ENCODE measurements at places on chromosomes 5 and 9.

DNA sequence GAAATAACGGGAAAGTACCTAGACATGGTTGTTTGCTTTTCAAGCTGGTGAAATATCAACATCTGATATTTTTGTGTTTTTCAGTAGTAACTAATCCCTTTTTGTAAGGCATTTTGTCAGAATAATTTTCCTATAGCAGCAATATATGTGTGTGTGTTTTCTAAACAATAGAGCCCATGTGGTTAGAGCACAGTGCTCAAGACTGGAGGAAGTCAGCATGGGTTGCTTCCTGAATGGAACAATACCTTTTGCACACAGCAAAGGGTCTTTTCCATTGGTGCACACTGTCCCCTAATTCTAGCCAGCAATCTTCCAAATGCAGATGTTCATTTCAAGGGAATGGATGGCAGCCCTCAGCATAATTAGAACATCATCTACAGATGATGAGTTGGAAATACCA lies 270.1 kb downstream of the AOPEP start:
- DNase-seq: no peak

- no peak for DNase-seq
Measured at GRCh38 chr5:175214152-175214551, 229.8 kb downstream of the DRD1 start.

GRCh38 chr9:136806631-136807201 lies 1.0 kb upstream of the RABL6 start:
- no peak for DNase-seq

DNA sequence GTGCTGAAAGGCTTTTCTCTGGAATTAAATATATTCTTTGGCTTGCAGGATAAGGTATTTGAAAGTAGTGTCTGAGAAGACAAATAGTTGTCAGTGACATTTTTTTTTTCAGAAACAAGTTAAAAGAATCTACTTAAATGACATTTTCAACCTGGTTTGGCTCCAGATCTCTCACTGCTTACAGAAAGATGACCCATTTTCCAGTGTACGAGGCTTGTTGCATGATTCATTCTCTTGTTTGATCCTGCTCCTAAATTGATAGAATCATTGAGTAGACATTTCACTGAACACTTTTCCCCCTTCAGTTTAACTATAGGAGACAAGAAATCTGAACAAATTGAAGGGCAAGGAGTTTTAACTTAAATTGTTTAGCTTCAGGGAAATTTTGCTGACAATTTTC lies 546.1 kb downstream of the ZNF608 start:
- no peak for DNase-seq

GRCh38 chr5:158881091-158881880 lies 218.4 kb downstream of the EBF1 start:
- DNase-seq: no peak

GRCh38 chr5:50711280-50711679 lies 44.8 kb downstream of the PARP8 start:
- peak; percentile 51 for DNase-seq

DNA sequence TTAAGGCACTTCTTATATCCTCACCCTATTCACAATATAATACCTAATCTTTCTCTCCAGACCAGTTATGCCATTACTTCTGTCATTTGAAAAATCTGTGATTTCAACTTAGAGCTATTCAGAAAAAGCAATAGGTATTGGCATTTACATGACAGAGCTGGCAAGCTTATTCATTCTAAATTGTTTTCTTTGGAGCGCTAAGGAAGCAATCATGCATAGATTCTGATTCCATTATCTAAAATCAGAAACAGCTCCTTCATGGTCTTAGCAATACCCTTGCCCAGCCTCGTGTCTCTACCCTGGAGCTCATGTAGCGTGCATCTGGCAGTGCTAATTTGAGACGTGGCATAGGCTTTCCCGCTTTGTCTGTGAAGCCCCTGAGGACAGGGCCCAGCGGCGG lies 4.5 kb downstream of the SLC1A1 start:
- DNase-seq: no peak

DNA sequence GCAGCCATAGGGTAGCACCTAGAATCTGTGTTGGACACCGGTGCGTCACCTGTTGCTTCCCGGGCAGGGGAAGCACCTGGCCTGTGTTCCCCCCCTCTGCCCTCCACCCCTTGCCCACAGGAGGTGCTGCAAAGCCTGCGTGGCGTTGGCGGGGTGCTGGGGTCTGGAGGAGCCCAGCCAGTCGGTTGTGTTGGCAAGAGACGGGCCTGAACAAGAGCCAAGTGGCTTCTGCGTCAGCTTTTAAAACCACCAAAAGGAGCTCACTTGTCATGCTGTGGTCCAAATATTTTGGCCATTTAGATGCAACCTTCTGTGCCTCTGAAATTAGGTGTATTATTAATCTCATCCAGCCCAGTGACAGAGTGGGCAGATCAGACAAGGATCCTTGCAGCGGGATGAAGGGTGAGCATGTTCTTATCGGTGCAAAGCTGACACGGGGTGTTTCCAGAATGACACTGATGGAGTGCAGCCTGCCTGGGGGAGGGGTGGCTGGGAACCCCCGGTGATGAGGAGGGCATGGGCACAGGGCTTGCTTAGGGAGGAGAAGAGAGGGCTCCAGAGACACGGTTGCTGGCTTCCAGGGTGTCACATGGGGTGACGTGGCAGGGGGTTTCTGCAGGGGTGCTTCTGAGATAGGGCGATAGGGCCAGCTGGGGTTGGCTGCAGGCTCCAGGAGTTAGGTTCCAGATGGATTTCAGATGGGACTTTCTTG lies 9.7 kb upstream of the RXRA start:
- no peak for DNase-seq

DNA sequence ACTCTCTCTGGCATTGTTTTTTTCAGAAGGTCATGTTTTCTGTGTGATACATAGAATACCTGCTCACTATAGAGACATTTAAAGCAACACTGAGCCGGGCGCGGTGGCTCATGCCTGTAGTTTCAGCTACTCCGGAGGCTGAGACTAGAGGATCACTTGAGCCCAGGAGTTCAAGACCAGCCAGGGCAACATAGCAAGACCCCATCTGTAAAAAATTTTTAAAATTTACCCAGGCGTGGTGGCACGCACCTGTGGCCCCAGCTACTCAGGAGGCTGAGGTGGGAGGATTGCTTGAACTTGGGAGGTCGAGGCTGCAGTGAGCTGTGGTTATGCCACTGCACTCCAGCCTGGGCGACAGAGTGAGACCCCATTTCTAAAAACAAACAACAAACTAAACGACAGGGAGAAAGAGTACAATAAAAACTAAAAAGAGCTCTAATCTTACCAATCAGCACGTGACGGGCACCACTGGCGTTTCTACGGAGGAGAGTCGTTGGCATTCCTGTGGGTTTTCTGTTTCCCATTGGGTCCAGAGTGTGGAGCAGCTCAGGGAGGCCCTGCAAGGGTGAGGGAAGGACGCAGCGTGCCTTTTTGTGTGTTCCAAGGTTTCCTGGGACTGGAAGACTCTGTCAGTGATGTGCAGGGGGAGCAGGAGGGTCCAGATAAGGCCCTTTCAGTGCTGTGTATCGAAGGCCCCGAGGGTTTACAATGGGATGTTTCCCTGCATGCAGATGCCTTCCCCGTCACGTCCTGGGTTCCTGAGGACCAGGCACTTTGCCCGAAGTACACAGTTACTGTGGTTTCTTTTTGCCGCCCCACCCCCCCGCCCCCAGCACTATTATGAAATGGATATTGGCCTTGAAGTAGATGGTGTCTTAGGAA lies 7.2 kb upstream of the RNU6ATAC start:
- no peak for DNase-seq

DNA sequence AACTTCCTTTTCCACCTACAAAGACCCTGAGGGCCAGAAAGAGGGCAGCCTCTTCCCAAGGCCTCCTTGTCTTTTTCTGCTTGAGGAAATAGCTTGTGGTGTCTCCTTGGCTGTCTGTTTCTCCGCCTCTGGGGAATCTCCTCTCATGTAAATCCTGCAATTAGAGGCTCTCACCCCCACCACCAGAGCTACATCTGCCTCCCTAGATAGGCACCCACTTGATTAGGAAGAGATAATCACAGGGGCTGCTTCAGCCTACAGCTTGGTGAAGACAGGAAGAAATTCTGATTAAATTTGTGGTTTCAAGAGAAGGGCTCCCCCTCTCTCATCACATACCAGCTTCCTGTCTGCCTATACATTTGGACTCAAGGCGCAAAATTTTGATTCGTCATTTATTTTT lies 75.6 kb downstream of the TLR4 start:
- no peak for DNase-seq

GRCh38 chr5:75368391-75368790 lies 31.4 kb downstream of the HMGCR start:
- DNase-seq: no peak

GRCh38 chr5:33364406-33364805 lies 76.4 kb upstream of the TARS1 start:
- no peak for DNase-seq

DNA sequence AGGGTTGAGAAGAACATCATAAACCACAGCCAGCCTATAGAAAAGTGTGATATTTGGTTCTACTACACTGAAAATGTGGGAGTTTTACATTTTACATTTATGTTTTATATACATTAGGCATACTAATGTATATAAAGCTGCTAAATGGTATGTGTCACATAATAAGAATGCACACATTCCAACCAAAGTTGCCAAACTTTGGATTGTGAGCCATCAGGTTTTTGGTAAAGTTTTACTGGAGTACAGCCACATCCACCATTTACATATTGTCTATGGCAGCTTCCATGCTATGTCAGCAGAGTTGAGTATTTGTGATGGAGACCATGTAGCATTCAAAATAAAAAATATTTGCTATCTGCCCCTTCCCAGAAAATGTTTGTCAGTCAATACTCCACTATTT lies 23.1 kb upstream of the TARS1 start:
- no peak for DNase-seq

- DNase-seq: no peak
Measured at GRCh38 chr5:129935626-129936025, 31.4 kb downstream of the CHSY3 start.

GRCh38 chr9:16475257-16475656 lies 395.2 kb downstream of the BNC2 start:
- DNase-seq: no peak

DNA sequence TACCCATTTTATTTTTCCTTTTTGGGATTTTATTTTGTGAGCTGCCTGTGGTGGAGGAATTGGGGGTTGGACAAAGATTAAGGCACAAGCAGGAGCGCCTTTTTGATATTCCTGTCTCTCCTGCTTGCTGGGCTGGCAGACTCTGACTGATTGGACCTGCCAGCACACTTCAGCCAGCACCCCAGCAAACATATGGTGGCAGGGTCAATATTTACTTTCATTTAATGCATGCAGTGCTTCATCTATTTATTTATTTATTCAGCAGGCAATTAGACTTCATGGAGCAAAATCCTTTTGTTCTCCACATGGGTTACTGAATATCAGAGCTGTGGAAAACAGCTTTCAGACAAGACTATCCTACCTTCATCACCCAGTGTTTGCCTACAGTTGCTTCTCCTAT lies 48.4 kb upstream of the EPB41L4A start:
- DNase-seq: no peak

DNA sequence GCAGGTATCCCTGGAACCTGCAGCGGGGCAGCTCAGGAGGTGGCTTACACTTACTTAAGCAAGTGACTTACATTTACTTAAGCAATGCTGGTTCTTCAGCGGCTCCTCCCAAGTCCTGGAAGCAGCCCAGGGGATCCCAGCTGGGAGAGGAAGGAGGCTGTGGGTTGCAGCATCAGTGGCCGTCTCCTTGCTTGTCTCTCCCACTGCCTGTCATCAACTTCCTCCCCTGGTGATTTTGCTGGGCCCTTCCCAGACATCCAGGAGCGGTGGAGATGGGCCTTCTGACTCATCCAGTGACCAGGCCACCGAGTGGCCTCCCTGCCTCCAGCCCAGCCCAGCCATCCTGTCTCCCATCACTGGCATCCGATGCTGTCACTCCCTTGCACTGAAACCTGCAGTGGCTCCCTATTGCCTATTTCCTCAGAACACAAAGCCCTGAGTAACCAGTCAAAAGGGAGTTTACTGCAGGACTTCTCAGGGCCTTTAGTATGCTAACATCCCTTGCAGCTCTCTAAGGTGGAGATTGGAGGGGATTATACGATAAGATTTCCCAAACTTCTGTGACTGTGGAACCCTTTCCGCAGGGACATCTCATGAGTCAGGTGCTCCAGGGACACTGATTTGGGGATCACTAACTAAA lies 155.9 kb upstream of the PHYKPL start:
- no peak for DNase-seq

DNA sequence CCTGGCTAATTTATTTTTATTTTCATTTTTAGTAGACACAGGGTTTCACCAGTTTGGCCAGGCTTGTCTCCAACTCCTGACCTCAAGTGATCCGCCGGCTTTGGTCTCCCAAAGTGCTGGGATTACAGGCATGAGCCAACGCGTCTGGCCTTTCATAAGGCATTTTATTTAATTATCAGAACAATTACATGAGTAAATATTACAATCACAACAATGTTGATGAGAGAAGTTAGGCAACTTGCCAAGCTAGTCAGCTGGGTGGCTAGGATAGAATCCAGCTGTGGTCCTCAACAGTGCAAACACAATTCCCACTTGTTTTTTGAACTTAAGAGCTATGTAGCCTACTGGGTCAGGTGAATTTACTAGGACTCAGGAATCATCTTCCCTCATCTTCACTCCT lies 22.0 kb downstream of the C9orf57 start:
- no peak for DNase-seq

DNA sequence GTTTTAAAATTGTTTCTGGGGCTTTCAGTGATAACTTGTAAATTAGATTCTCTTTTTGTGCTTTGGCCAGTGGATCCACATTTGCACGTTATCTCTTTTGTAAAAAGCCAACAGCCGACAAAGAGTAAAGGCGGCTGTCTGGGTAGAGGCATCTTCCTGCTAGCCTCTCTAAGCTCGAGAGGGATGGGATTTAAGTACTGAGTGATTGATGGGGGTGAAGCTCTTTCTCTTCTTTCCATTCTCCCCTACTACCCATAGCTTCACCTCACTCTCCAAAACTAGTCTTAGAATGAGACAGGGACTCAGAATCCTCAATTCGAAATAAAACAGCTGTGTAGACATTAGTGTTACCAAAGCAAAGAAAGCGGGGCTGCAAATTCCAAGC lies 3.4 kb downstream of the PBX3 start:
- no peak for DNase-seq

- no peak for DNase-seq
Measured at GRCh38 chr5:179380211-179381035, 35.2 kb upstream of the ADAMTS2 start.

DNA sequence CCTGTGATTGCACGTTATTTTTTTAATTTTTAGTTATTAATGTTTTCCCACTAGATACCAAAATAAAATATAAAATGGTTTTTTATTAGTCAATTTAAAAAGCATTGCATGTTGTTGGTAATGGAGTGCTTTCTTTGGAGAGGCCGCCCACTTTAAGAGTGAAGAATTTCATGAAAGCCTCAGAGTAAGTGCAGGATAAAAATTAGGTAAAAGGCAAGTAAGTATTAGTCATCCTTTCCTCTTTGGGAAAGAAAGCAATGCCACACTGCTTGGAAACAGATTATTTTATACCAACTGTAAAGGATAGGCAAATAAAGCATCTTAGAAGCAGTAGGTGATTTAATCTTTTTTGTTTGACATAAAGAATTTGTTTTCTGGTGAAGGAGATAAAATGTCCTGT lies 62.9 kb downstream of the HSD17B4 start:
- DNase-seq: no peak

All from stimulated activated CD8-positive, alpha-beta memory T cell treated with anti-CD3 and anti-CD28 coated beads, Interleukin-4, amount 100 ng/mL, for 48 hours (primary cell).